ENCODE measurements at places on chromosomes 3 and 15.

DNA sequence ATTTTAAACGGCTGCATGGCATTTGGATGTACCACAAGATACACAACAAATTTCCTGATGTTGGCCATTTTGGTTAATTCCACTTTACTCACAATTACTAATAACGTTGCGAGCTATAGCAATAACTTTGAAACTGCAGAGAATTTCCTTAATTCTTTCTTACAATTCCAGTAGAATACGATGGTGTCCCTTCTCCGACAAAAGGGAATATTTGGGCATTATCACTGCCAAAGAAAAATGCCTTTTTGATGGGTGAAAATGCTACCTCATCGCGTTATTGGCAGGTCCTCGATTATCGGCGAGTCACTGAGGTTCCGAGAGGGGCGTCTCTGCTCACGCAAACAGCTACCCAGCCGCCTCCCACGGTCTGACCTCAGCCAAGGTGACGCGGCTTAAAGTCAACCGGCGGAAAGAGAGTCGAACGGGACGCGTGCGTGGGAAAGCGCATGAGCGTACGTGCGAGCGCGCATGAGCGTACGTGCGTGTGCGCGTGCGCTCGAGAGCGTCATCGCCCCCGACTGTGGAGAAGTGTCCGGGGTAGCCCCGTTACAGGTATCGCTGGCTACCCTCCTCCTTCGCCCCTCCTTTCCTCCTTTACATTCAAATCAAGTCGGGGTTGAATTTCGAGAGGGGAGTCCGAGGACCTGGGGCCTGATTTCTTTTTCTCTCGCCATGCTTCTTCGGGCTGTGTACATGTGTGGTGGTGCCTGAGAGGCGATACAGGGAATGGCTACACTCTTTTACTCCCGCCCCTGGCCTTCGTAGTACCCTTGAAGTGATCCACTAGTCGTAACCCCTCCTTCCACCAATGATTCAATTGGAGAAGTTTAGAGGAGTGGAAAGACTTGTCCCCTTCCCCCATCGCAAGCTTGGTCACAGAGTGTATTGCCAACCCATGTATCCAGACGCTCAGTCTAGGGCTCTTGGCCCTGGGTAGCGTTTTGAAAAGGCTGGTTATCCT is at the start of gene OXSM:
Gene OXSM (plus strand): TSS at position 495 of the 961 bp plus-strand sequence. CDS start 931 bp downstream, outside the sequence.
- DNase-seq, result peak; percentile 70

DNA sequence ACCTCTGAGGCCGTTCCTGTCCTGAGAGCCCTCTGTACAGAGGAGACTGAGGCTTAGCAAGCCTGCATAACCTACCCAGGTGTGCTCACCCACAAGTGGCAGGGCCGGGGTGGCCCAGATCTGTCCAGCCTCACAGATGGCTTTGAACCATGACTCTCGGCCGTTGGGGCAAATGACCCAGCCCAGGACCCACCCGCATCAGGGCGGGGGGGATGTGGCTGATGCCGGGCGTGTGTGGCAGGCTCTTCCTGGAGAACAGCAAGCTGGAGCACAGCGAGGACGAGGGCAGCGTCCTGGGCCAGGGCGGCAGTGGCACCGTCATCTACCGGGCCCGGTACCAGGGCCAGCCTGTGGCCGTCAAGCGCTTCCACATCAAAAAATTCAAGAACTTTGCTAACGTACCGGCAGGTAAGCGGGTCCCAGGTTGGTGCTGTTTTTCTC is 133.5 kb downstream of the LRRK1 start:
- no peak for DNase-seq

- DNase-seq, result no peak
Observed at GRCh38 chr3:59043391-59043790, 6.4 kb downstream of the CFAP20DC start.

- DNase-seq, result no peak
Observed at GRCh38 chr3:140630366-140630765, 47.5 kb upstream of the TRIM42 start.

- DNase-seq, result no peak
Observed at GRCh38 chr3:37241880-37242279, 67.5 kb upstream of the LRRFIP2 start.

DNA sequence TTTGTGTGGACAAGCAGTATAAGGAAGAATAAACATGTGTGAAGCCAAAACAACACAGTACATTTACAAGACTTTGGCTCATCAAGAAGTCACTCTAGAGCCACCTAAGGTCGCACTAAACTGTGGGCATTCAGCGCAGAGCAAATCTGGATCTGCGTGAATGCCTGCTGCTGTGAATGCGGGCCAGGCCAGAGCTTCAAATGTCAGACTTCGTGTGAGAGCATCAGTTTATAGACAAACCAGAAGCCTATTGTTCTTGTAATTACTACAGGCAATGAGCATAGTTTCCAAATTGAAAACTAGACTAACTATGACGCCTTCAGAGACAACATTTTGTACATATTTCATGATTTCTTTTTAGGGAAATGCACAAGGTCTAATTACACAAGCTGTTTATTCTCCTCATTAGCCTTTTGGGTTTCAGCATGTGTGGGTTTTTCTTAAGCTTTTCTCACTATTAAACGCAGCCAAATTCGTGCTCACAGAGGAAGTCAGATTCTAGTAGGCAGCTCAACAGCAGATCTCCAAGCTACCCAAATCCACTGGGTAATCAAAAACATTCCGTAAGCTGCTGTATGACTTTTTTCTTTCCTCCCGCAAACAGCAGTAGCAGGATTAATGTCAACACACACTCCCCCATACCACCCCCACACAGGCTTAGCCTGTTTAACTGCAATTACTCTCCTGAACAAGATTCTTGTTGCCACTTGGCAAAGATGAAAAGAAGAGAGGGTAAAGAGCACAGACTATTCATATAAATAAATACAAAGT is 84.5 kb upstream of the SETMAR start:
- DNase-seq, result no peak

DNA sequence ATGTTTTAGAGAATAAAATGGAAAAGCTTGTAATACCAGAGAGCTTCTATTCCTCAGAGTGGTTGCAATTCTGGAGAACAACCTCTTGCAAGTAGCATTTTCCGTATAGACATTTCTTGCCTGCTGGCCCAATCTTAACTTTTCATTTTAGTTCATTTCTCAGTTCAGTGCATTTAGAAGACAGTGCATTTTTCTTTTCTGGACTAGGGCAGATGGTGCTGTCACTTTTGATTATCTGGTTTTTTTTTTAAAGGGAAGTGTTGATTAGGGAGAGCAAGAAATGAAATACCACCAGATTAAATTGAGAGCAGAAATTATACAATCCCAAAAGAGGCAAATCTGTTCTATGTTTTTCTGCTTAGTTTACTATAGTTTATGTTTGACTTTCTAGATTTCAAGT is 172.7 kb downstream of the GHSR start:
- no peak for DNase-seq

- DNase-seq, result no peak
Observed at GRCh38 chr3:30649572-30650318, 43.3 kb downstream of the TGFBR2 start.

- DNase-seq, result no peak
Observed at GRCh38 chr3:94020293-94020692, 8.1 kb downstream of the STX19 start.

DNA sequence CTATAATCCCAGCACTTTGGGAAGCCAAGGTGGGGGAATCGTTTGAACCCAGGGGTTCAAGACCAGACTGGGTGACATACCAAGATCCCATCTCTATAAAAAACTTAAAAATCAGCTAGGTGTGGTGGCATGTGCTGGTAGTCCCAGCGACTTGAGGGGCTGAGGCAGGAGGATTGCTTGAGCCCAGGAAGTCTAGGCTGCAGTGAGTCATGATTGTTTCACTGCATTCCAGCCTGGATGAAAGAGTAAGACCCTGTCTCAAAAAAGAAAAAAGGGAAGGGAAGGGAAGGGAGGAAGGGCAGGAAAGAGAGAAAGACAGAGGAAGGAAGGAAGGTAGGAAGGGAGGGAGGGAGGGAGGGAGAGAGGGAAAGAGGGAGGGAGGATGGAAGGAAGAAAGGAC is 133.7 kb upstream of the LRRN1 start:
- DNase-seq, result no peak

GRCh38 chr3:9473496-9474065 is 76.2 kb downstream of the SETD5 start:
- no peak for DNase-seq

DNA sequence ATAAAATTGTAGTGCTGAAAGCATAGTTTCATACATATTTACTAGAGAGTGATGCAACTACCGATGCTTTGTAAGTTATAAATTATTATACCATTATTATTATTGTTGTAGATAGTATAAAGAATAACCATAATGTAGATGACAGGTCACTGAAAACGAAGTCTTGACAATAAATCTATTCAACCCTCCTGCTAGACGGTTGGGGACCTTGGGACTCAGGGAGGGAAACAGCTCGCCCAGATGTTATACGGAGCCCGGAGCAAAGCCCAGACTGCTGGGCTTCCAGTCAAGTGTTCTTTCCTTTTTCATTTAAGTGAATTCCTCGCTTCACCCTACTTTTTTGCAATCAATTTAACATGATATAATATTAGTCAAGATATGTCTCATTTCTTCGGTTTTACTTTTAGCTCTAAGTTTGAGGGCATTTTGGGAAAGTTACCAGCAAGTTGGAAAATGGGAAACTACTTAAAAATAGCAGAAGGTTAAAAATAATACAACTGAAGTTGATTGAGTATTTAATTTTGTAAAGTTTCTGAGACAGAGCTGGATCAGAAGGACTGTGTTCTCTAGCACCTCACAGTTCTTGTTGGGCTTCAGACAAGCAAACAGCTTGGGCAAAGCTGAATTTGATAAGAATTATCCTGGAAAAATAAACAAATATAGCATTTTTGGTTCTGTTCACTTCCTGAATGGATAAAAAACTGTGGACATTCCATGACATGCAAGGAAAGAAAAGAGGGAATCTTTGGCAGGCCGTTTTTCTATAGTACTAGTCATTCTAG is 173.4 kb upstream of the TP63 start:
- no peak for DNase-seq

- no peak for DNase-seq
Observed at GRCh38 chr3:150602426-150603152, 532 bp upstream of the SELENOT start.

DNA sequence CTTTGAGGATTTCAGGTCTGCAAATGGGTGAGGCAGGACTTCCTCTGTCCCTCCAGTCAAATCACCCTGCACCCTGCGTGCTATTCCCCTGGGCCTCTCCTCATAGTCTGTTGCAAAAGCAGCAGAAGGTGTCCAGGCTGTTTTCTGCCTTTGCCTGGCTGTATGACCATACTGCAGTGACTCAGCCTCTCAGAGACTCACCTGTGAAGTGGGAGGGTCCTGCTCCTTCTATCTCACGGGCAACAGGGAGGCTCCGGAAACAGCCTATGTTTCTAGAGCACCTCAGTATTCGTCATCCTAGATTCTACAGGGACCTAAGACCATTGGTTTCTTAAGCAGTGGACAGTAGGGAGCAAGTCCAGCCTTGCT is 216.4 kb downstream of the TLE3 start:
- no peak for DNase-seq

DNA sequence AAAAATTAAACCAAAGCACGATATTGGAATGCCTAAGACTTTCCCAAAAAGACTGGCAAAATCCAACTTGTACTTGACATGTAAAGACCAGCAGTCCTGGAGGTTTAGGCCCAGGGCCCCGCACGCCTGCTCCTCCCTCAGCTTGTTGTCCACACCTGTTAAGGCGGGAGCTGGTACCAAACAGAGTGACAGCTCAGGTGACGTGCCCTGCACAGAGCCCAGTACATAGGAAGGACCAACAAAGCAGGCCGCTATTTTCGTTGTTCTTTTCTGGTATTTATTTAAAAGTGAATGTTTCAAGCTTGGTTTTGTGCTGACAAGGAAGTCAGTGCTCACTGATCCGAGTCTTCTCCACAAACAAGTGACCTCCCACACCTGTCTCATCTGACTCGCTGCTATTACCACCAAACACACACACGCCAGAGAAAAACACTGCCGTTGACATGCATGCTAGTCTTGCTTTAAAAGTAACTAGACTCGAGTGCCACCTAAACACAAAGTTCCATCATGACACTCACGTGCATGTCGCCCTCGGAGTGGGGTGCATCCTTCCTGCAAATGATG is 50.2 kb downstream of the HERC2 start:
- DNase-seq, result no peak

- no peak for DNase-seq
Observed at GRCh38 chr3:15443826-15444524, 16.6 kb downstream of the EAF1 start.

- no peak for DNase-seq
Observed at GRCh38 chr3:184284696-184285095, 8.9 kb downstream of the ECE2 start.

DNA sequence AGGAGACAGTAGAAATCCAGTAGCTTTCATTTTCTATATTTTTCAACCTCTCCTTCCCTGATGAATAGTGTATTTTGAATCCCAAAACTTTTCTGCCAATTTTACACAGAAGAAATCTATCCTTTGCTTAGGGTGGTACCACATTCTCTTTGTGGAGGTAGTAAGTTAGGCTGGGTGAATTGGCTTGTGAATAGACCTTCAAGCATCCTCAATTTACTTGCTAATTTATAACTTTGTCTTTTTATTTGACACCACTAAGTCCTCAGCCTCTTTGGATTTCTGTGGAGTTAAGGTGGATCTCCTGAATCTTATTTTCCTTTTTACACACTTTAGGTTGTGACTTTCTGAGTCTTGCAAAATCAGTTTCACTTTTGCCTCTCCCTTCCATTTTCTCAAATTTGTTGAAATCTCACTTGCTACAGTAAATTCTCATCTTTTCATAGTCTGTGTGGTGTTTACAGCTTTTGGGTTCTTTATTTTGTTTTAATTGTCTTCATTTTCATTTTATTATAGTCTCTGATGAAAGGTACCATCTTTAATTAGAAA is 5.7 kb upstream of the PLSCR1 start:
- DNase-seq, result no peak

GRCh38 chr15:59185725-59186124 is 20.9 kb upstream of the LDHAL6B start:
- no peak for DNase-seq

GRCh38 chr3:53242155-53242554 is 13.7 kb downstream of the TKT start:
- DNase-seq, result no peak

DNA sequence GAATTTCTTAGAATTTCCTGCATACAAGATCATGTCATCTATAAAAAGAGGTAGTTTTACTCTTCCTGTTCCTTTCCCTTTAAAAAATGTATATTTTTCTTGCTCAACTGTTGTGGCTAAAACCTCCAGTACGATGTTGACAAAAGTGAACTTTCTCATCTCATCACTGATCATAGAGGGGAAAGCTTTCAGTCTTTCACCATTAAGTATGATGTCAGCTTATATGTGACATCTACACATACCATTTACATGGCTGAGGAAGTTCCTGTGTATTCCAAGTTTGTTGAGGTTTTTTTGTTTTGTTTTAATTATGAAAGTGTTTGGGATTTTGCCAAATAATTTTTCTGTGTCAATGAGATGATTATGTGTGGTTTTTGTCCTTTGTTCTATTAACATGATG is 173.6 kb downstream of the PLD1 start:
- DNase-seq, result no peak

DNA sequence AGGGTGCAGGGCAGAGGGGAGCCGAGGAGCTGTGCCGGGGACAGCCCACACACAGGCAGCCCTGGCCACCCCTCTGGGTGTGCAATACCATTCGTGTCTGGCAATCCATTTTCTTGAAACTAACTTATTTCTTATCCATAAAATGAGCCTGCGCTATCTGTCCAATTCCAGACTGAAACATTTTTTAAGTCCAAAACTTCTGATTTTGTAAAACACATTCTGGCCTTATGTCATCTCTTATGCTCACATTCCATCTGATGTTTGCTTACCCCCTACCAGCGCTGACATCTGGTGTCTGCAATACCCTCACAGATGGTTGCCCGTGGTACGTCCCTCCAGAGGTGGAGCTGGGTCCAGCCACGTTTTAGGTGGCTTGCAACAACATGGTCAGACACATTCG is 31.8 kb downstream of the PCSK6 start:
- DNase-seq, result no peak

Data from activated naive CD4-positive, alpha-beta T cell (primary cell).